Fibroblast of lung (primary cell): ENCODE measurements at places on chromosomes 1 and 21.

DNA sequence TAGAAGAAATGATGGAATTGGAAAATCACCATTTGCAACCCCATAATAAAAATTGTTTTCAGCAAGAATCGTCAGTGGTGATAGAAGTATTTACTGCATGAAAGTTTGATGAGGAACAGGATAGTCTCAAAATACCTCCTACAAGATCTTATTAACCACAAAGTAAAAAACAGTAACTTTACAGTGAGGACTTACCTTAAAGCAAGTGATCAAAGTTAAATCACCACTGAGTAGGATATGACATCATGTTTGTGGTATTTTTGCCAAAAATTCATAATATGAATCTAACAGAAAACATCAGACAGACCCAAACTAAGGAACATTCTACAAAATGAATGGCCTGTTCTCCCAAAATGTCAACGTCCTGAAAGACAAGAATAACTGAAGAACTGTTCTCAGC, 19.9 kb downstream of the ALDH9A1 start:
- H3K36me3 ChIP-seq: peaks cover 12% of the 10 kb centered on the region
- no peaks in the 10 kb centered on the region for H3K4me1 ChIP-seq
- peak; percentile 24 for DNase-seq

DNA sequence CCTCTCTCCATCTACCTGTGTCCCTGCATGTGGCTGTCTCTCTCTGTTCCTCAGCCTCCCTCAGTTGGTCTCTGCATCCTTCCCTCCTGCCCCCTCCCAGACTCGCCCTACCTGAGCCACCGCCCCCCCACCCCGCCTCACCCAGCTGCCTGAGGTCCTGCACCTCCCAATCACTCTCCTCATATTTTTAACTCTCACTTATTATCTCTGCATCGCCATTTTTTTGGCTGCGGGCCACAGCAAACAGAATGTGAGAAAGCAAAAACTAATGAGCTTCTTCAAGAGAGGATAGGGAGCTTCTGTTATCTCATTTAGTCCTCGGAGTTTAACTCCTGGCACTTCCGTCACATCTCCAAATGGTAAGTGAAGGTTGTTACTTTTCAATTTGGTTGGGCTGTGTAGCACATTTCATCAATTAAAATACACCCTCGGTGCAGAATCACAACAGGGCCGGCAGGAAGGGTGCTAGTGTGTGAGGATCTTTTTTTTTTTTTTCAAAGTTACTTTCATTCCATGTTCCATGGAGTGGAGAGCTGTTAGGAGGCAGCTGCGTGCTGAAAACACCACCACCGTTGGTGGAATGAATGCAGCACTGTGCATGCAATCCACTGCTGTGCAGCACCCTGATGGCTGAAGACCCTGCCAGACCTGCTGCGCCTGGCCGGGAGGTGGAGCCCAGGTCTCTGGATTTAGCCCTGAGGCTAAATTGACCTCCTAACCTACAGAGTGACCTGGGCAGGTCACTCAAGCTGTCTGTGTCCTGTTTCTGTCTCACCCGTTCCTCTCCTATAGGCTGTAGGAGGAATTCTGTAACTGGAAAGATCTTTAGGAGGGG, 157.2 kb upstream of the NFIA start:
- H3K27me3 ChIP-seq: no peaks in the 10 kb centered on the region
- no peaks in the 10 kb centered on the region for H3K4me1 ChIP-seq
- no peak overlapping the region for H3K27ac ChIP-seq
- DNase-seq: no peak
- no peak overlapping the region for H3K4me3 ChIP-seq

DNA sequence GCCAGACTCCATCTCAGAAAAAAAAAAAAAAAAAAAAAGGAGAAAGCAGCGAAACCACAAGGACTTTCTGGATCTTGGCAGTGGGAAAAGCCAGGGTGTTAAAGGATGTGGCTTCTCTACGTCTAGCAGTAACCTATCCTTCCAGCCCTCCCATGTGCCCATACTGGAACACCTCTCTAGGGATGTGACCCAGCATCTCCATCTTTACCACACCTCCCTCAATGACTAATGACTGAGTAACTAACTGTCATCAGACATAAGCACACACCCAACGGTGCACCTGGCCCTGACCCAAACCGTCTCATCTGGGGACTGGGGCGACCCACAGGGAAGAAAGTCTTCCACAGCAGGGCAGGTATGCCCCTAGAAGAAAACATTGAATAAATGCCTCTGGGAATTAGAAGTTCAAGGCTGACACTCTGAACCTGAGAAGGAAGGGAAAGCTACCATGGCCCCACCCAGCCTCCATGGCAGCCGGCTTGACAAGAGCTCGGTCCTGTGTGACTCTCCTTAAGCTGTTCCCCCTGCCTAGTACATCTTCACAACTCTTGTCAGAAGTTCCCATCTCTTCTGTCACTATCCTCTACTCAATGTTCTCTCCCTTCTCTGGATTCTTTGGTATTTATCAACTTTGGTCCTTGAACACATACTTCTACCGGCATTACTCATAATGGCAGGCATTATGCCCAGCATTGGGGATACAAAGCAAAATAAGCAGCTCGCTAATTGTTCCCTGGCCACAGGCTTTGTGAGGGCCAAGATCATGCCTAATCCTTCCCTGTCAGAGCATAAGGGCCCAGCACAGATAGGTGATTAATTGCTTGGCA, 14.8 kb upstream of the PAQR6 start:
- peak overlapping the region; percentile 69 for H3K27ac ChIP-seq
- peaks cover 11% of the 10 kb centered on the region for H3K4me1 ChIP-seq
- H3K27me3 ChIP-seq: no peaks in the 10 kb centered on the region

- H3K4me1 ChIP-seq: no peaks in the 10 kb centered on the region
- no peak overlapping the region for H3K4me3 ChIP-seq
- no peak overlapping the region for H3K27ac ChIP-seq
- no peaks in the 10 kb centered on the region for H3K36me3 ChIP-seq
Measured at GRCh38 chr1:162284206-162284955, 92.3 kb downstream of the SPATA46 start.

GRCh38 chr1:110048923-110049601, 14.6 kb downstream of the STRIP1 start:
- H3K36me3 ChIP-seq: peaks cover 24% of the 10 kb centered on the region
- no peak overlapping the region for H3K27ac ChIP-seq
- peaks cover 11% of the 10 kb centered on the region for H3K4me1 ChIP-seq
- no peak for DNase-seq

DNA sequence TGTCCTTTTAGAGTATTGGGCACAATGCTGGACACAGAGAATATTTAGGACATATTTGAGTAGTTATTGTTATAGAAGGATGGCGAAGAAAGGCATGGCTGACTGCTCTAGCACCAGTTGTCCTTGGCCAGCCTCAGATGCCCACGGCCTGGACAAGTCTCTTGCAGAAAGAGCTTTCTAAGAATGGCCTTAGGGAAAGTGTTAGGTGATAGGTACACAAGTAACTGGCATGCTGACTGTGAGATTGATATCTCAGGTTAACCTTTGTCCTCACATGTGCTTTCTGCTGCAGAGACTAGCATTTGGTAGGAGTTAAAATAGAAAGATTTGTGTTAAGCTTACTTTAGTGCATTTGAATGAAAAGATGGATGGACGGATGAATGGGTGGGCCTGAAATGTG, 10.1 kb downstream of the SFT2D2 start:
- H3K36me3 ChIP-seq: peaks cover 8% of the 10 kb centered on the region
- no peak overlapping the region for H3K4me3 ChIP-seq
- no peak overlapping the region for H3K27ac ChIP-seq
- no peaks in the 10 kb centered on the region for H3K27me3 ChIP-seq
- no peaks in the 10 kb centered on the region for H3K4me1 ChIP-seq

DNA sequence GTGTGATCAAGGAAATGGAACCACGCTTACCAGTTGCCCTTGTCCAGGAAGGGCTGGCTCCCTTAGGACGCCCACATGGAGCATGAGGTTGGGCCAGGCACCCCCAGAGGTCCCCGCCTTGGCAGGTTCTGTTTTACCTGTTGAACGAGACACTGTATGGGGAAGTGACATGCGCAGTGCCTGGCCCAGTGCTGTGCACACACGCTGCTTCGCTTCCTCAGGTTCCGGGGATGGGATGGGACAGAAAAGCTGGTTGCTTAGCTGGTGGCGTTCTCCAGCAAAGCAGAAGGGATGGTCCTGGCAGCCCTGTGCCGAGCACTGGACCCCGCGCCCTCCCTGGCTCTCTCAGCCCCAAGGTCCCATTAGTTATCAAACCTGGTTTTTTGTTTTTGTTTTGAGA, 20.7 kb downstream of the SLC66A1 start:
- DNase-seq: no peak
- H3K36me3 ChIP-seq: peaks cover 7% of the 10 kb centered on the region
- no peaks in the 10 kb centered on the region for H3K4me1 ChIP-seq
- H3K27me3 ChIP-seq: no peaks in the 10 kb centered on the region

GRCh38 chr21:35367553-35367952, 318.5 kb upstream of the RUNX1 start:
- no peak for DNase-seq
- peaks cover 2% of the 10 kb centered on the region for H3K4me1 ChIP-seq
- H3K27ac ChIP-seq: no peak overlapping the region
- H3K36me3 ChIP-seq: no peaks in the 10 kb centered on the region

- no peak overlapping the region for H3K4me3 ChIP-seq
- H3K27ac ChIP-seq: no peak overlapping the region
- H3K27me3 ChIP-seq: no peaks in the 10 kb centered on the region
- no peaks in the 10 kb centered on the region for H3K36me3 ChIP-seq
- DNase-seq: peak; percentile 76
- no peaks in the 10 kb centered on the region for H3K4me1 ChIP-seq
Measured at GRCh38 chr21:45607021-45607908, 36.3 kb upstream of the PCBP3 start.

DNA sequence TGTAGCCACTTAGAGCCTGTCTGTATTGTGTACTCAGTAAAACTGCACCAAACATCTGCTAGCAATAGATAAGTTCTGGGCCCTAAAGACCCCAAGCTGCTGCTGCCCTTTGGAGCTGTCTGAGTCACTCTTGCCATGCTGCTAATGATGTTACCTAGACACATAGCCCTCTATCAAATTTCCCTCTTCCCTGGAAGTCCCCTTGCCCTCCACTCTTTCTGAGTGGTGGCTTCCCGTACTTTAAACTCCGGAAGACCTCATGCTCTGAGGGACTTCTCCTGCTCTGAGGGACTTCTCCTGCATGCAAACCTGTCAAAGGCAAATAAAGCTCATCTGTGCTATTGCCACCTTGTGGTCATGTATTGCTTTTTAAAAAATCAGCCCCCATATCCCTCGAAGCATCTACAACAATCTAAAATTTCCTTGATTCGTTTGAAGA, 34.0 kb downstream of the FH start:
- H3K36me3 ChIP-seq: no peaks in the 10 kb centered on the region
- no peak overlapping the region for H3K4me3 ChIP-seq
- H3K4me1 ChIP-seq: peaks cover 15% of the 10 kb centered on the region
- no peaks in the 10 kb centered on the region for H3K27me3 ChIP-seq
- DNase-seq: peak; percentile 14

DNA sequence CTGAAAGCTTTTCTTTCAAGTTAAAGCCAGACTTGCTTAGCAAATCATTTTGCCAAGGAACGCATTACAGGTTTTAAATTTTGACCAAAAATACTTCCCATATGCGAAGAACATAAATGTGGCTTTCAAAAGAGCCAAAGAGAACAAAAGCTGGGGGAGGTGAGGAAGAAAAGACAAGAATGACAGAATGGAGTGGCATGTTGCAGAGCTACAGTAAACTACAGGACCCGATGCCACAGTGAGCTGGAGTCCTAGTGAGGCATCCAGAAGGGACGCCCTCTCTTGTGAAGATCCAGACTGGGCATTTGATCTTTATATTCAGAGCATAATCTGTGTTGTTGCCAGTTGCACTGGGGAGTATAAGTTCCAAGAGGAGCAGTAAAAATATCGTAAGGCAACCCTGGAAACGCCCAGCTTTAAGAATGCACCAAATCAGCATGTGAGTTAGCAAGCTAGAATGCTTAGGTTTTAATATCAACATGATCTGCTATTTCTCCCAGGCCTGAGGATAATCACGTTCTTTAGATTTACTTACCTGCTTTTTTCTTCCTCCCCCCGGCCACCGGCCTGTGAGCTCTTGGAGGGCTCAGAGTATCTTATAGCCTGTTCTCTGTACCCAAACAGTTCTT, 48.4 kb upstream of the HOOK1 start:
- H3K27me3 ChIP-seq: no peaks in the 10 kb centered on the region
- no peaks in the 10 kb centered on the region for H3K36me3 ChIP-seq
- no peaks in the 10 kb centered on the region for H3K4me1 ChIP-seq
- H3K27ac ChIP-seq: no peak overlapping the region
- DNase-seq: no peak

DNA sequence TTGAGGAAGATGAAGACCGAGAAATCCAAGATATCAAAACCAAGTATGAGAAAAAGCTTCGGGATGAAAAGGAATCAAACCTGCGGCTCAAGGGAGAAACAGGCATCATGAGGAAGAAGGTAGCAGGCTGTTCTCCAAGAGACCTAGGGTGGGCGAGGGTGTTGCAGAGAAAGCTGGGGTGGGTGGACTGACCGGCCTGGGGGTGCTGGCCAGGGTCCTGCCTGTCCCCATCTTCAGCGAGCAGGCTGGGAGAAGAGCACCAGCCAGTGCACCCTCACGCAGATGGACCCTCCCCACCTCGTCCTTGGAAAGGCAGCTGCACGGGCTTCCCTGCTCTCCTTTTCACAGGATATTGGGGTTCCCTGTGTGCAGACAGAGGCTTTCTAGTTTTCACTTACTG, 46.9 kb upstream of the TMEM125 start:
- no peak for DNase-seq
- no peak overlapping the region for H3K4me3 ChIP-seq
- H3K36me3 ChIP-seq: no peaks in the 10 kb centered on the region
- H3K27me3 ChIP-seq: no peaks in the 10 kb centered on the region
- H3K4me1 ChIP-seq: peaks cover 2% of the 10 kb centered on the region

DNA sequence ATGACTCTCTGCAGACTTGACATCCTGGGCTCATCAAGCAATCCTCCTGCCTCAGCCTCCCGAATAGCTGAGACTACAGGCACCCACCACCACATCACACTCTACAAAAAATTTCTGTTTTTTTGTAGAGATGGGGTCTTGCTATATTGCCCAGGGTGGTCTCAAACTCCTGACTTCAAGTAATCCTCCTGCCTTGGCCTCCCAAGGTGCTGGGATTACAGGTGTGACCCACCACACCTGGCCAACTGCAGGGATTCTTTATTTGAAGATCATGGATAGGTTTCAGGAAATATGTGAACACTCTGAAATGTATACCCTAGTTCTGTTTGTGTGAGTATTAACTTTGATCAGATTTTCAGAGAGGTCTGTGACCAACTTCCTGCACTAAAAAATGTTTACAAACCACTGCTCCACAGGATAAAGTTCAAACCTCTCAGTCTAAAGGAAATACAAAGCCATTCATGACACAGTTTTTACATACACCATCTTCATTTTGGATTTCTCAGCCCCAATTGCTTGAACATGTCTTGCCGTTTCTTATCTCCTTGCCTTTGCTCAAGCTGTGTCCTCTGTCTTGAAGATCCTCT, 252.3 kb upstream of the FGGY start:
- no peaks in the 10 kb centered on the region for H3K27me3 ChIP-seq
- no peak overlapping the region for H3K4me3 ChIP-seq
- H3K4me1 ChIP-seq: peaks cover 7% of the 10 kb centered on the region
- H3K27ac ChIP-seq: no peak overlapping the region

DNA sequence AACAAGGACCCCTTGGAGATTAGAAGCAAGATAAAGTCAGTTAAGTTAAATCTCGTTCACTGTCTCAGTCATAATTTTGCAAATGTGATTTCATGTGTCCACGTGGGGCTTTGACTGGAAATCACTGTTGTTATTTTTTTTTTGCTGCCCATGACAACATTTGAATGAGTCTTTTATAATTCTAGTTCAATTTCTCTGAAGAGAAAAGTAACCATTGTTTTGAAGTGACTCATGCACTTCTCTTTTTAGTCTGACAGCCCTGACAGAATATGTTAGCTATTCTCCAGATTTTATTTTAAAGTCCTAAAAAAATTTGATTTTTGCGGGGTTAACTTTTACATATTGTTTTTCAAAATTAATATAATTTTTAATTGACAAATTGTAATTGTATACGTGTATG, 30.7 kb upstream of the NLRP3 start:
- DNase-seq: no peak
- no peaks in the 10 kb centered on the region for H3K4me1 ChIP-seq
- H3K27ac ChIP-seq: no peak overlapping the region
- no peak overlapping the region for H3K4me3 ChIP-seq
